ENCODE measurements at places on chromosomes 13 and 19. TPM values are rescaled to one million over a fixed set of nuclear protein-coding genes. Genes with fewer than 3 reads are reported as not detected.

CATSPERD gene
- not detected for total RNA-seq

STAP2 gene
- 9.6 TPM for total RNA-seq

DNA sequence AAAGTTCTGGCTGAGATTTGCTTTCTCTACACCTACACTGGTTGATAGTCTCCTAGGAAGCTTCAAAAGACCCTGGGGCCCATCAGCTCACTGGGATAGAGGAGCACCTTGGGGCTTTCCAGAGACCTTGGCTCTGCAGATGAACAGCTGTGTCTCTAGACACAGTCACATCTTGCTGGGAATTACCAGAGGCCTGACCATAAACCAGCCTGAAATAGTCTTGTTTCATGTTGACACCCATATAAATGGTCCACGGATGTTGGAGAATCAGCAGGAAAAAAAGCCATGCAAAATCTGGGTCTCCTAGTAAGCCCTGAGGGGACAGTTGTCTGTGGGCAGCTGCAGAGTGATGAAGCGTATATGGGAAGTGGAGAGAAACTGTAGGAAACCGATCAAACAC, 207.6 kb downstream of the DNAJC15 start:
- no peak for DNase-seq

OR7A5 gene
- not detected for total RNA-seq

CGB1 gene
- not detected for total RNA-seq
